ENCODE measurements at places on chromosomes 3 and 15. TPM values are rescaled to one million over a fixed set of nuclear protein-coding genes. Genes with fewer than 3 reads are reported as not detected.

DNA sequence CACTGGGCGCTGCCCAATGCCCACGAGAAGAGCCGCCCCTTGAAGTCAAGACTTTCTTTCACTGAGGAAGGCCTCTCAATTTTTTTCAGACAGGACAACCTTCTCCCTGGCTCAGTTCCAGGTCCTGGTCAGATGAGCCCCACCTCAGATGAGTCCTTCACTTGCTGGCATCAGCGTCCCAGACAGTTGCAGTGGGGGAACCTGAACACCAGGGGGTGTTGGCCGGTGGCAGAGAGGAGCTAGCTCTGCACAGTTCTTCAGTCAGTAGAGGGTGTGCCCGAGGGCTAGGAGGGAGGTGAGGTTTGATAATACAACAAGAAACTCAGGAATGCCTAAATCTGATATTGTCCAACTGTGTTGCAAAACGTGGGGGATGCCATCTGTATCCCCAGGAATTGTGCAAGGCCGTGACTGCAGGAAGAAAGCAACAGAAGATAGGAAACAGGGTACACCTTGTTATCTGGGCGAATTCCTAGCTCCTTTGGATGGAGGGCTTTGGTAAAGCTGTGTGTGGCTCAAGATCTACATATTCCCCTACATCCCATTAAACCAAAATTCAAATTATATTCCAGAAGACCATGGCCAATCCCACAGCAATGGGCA lies 34.3 kb downstream of the CCR3 start:
- H3K4me1 ChIP-seq: no peaks in the 10 kb centered on the region
- no peak overlapping the region for H3K27ac ChIP-seq
- no peak overlapping the region for H3K4me3 ChIP-seq
- H3K27me3 ChIP-seq: no peaks in the 10 kb centered on the region
- H3K36me3 ChIP-seq: no peaks in the 10 kb centered on the region

DNA sequence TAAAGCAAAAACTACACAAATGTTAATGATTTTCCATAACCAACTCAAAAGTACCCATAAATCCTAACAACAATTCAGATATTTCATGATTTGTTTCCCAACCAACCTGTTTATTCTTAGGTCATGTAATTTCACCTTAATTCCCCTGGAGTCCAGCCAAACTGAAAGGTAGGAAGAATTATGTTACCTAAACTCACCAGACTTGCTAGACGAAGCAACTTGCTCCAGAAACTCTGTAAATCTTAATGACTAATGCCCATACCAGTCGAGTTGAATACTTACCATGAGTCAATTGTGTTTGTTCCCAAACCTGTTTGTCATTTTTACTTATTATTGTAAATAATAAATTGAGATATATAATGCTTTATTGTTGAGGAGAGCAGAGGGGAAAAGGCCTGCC lies 1030.0 kb downstream of the TBL1XR1 start:
- H3K27ac ChIP-seq: no peak overlapping the region
- H3K36me3 ChIP-seq: no peaks in the 10 kb centered on the region
- no peaks in the 10 kb centered on the region for H3K27me3 ChIP-seq
- no peak for DNase-seq
- no peak overlapping the region for H3K4me3 ChIP-seq

- H3K27me3 ChIP-seq: no peaks in the 10 kb centered on the region
- no peaks in the 10 kb centered on the region for H3K4me1 ChIP-seq
- H3K36me3 ChIP-seq: no peaks in the 10 kb centered on the region
- no peak for DNase-seq
- no peak overlapping the region for H3K27ac ChIP-seq
Measured at GRCh38 chr3:117131259-117131658, 421.7 kb downstream of the TUSC7 start.

GRCh38 chr3:76871655-76872054 lies 168.2 kb upstream of the ROBO2 start:
- no peaks in the 10 kb centered on the region for H3K36me3 ChIP-seq
- H3K27me3 ChIP-seq: no peaks in the 10 kb centered on the region
- no peak overlapping the region for H3K4me3 ChIP-seq

Gene CCDC39
- 0.52 TPM for total RNA-seq

Gene POLQ
- total RNA-seq: 14.7 TPM

Gene ASB14
- total RNA-seq: not detected

Measured in GM23338 (cell line).